Naive thymus-derived CD8-positive, alpha-beta T cell (primary cell): ENCODE measurements at places on chromosomes 12 and 14. TPM values are rescaled to one million over a fixed set of nuclear protein-coding genes. Genes with fewer than 3 reads are reported as not detected.
A peak's percentile ranks its signal among the peaks of the same experiment; 100 is the strongest.

DNA sequence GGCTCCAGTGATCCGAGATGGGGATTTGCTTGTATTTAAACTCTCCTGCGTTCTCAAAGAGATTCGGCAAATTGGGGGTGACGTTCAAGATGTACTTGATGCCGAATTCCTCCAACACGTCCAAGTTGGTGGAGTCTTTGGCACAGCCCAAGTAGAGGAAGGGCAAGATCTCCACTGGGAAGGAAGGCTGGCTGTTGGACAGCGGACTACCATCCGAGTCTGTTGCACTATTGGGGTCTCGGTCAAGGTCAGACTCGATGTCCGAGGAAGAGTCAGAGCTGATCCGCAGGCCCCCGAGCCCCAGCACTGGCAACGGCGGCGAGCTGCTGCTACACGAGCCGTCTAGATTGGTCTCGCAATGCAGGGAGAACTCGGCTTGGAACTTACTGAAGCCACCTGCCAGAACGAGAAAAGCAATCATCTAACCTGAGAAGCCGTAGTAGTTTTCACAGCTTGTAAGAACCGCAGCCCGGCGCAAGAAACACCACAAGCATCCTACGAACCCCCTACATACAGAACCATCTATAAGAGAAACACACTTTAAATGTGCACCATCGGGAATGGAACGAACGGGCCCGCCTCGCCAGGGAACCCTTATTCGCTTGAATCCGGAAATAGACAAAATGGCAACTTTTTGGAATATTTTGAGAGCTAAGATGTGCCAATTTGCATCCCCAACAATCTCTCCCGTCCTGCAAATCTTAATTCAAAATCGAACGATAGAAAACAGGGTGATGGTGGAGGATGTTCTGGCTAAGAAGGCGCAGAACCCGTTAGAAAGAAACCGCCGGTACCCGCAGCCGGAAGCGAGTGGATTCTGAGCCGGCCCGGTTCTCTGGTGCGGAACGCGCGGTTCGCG lies 1.4 kb downstream of the DUSP6 start:
- DNase-seq, result no peak

GRCh38 chr14:69170839-69171238 lies 17.9 kb upstream of the DCAF5 start:
- DNase-seq, result no peak

DNA sequence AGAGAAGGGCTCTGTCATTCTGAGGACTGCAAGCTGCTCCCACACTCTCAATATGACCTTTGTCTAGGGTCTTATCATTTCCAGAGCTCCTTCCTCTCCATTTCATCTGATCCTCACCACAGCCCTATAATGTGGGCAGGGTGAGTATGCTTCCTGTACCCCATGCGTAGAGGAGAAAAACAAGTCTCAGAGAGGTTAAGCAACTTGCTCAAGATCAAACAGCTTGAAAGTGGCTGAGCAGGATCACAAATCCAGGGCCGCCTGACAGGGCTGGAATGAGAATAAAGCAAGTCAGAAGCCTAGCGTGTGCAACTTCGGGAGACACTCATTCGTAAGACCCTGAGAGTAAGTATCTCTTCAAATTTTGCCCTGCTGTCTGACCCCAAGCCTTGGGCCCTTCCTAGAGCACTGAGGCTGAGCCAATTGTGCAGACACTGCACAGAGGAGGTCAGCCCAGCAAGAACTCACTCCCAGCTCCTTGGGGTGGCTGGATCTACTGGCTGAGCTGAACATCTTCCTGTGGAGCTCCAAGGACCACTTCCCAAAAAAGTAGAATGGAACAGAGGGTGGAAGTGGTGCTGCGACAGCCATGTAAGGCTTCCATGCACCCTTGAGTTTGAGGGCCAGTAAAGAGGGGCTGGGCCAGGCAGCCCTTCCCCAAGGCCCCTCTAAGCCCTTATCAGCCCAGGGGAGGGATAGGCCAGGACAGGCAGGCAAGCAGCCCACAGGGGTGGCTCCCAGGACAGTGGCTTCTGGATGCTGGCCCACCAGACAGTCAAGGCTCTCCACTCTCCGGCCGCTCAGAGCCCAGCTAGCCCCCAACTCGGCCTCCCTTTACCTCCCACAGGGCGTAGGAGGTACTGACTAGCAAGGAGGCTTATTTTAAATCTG lies 10.5 kb downstream of the ZFP36L1 start:
- DNase-seq, result peak; percentile 72

Gene RERG
- polyA plus RNA-seq, result not detected

Gene LEMD3
- polyA plus RNA-seq, result 28.2 TPM

Gene RPGRIP1
- polyA plus RNA-seq, result not detected
